Activated CD4-positive, alpha-beta T cell treated with anti-CD3 and anti-CD28 coated beads for 4 hours (primary cell): ENCODE measurements at places on chromosomes 6 and 20.

DNA sequence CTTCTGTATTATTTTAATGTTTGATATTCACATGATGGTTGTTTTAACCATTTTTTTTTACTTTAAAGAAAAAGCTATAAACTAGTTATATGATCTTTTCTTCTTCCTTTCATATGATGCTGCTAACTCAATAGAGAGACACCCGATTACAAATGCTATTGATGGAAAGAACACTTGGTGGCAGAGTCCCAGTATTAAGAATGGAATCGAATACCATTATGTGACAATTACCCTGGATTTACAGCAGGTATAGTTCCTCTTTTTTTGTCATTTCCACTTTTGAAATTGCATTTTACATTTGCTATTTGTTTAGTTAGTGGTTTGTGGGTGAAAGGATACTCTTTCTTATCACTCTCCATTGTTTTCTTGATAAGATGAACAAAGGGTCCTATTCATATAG lies 176.7 kb downstream of the LAMA2 start:
- no peak for DNase-seq

DNA sequence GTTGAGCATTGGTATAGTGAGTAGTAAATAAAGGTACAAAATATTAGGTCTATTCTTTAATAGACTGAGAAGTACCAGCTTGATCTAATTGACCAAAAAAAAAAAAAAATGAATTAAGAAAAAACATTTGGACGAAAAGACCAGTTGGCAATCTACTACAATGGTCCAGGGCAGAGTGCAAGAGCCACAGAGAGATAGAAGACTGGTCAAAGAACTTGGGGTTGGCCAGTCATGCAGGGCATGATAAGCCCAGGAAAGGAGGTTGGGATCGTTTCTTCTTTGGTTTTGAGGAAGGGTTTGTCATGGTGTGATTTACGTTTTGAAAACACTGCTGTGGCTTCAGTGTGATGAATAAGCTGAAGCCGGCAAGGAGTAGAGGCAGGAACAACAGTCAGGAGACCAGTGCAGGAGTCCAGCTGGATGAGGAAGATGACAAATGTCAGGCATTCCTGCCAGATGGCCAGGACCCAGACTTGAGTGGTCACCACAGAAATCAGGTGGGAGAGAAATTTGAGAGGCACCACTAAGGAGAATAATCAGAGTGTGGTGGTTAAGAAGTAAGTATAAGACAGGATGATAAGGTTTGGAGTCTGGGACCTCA lies 14.0 kb downstream of the SMLR1 start:
- no peak for DNase-seq

GRCh38 chr20:40591536-40591935 lies 97.5 kb downstream of the MAFB start:
- no peak for DNase-seq

GRCh38 chr6:11331111-11331510 lies 98.6 kb upstream of the NEDD9 start:
- DNase-seq, result no peak

GRCh38 chr6:3383525-3383924 lies 73.3 kb downstream of the SLC22A23 start:
- no peak for DNase-seq

DNA sequence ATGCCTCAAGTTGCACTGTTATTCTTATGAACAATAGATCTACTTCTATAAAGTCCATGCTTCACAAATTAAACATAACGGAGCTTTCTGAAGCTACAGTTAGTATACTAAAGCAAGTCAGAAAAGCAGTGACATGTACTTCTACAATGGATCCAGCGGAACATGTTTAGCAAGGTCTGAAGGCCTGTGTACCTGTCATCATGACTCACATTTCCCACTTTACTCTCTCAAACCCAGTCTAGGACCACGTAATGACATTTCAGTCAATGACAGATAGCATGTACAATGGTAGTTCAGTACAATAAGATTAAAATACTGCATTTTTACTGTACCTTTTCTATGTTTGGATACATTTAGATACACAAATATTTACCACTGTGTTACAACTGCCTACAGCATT lies 132.1 kb downstream of the MMS22L start:
- DNase-seq, result no peak

- DNase-seq, result no peak
Observed at GRCh38 chr6:168117942-168118341, 38.9 kb upstream of the FRMD1 start.
